ENCODE measurements at places on chromosomes 6 and 20. TPM values are rescaled to one million over a fixed set of nuclear protein-coding genes. Genes with fewer than 3 reads are reported as not detected.

The BPIFA1 gene
- total RNA-seq = not detected

The NKX2-4 gene
- total RNA-seq = not detected

DNA sequence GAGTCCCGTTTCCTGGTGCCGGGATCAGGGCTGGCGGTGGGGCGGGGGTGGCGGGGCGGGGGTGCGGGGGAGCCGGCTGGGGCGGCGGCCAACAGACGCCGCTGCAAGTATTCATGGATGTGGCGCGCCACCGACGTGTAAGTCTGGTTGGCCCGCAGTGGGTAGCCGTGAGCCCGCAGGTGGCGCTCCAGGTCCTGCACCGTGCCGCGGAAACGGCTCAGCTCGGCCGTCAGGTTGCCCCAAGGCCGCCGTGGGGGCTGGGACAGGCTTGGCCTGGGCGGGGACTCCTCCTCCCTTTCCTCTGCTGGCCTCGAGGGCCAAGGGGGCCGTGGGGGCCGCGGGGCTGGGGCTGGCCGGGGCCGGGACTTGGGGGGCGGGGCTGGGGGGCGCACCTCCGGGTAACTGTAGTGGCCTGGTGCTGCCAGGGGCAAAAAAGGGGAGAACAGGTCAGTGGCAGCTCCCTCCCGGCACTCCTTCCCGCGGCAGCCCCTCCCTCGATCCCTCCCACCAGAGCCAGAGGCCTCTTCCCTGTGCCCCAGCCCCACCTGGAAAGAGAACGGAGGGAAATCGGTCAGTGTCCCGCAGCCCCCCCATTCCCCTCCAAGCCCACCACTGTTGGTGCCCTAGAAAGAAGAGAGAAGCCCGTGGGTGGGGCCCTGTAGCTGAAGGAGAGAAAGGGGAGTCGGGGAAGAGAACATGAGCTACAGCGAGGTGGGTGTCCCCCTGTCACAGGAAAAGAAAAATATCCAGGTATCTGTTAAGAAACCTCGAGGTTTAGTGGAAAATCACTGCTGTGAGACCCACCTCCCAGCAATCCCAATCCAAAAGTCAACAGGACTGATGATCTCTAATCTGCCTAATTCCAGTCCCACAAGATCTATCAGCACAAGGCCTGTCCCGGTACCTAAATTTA is 21.3 kb downstream of the TNXB start:
- H3K4me3 ChIP-seq = no peak overlapping the region
- H3K36me3 ChIP-seq = no peaks in the 10 kb centered on the region
- peaks cover 9% of the 10 kb centered on the region for H3K4me1 ChIP-seq
- H3K27ac ChIP-seq = no peak overlapping the region

DNA sequence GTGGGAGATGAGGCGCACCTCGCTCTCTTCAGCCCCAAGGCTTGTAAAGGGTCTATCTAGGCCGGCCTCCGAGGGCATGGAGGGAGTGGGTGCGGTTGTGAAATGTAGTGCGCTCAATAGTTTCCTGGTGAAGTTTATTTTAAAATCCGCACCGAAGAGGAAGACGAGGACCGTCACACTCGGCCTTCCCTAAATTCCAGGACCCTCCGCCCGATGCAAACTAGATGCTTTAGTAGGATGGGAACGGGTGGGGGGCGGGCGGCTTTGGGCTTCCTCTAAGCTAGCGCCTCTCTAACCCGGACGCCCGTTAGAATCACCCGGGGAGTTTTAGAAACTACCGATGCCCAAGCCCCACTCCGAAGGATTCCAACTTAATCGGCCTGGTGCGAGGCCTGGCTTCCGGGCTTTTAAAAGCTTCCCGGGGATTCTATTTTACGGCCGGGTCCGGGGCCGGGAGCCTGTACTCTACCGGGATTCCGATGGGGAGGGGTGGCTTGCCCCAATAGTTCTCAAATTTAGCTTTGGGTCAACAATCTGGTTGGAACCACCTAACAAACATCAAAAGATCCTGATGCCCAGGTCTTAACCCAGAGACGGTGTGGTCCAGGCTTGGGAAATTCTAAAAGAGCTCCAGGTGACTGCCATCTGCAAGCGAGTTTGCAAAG is 548 bp upstream of the BCAS4 start:
- H3K27ac ChIP-seq = no peak overlapping the region
- H3K36me3 ChIP-seq = peaks cover 20% of the 10 kb centered on the region
- no peaks in the 10 kb centered on the region for H3K27me3 ChIP-seq
- no peak for DNase-seq
- H3K4me1 ChIP-seq = peaks cover 19% of the 10 kb centered on the region

DNA sequence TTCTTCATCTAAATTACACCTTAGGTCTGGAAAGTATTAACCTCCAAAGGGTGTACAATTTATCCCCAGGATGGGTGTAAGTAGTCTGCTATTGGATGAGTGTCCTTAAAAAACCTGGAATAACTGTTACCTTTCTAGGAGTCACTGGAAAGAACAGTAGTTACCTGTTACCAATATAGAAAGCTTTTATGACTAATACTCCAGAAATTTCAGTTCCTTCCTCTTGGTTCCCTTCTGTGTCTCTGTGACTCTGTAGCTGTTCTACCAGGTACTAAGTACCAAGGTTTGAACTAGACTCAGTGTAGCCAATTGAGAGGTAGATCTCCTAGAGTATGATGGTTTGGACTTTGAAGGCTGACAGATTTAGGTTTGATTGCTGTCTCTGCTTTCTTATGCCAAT is 47.0 kb upstream of the TBX18 start:
- H3K4me3 ChIP-seq = no peak overlapping the region
- DNase-seq = no peak
- H3K27me3 ChIP-seq = no peaks in the 10 kb centered on the region
- no peaks in the 10 kb centered on the region for H3K36me3 ChIP-seq

- H3K36me3 ChIP-seq = peaks cover 5% of the 10 kb centered on the region
- DNase-seq = peak; percentile 68
- H3K4me1 ChIP-seq = peaks cover 57% of the 10 kb centered on the region
- peak overlapping the region; percentile 67 for H3K27ac ChIP-seq
Measured at GRCh38 chr6:149846321-149846720, 17.8 kb downstream of the LRP11 start.

DNA sequence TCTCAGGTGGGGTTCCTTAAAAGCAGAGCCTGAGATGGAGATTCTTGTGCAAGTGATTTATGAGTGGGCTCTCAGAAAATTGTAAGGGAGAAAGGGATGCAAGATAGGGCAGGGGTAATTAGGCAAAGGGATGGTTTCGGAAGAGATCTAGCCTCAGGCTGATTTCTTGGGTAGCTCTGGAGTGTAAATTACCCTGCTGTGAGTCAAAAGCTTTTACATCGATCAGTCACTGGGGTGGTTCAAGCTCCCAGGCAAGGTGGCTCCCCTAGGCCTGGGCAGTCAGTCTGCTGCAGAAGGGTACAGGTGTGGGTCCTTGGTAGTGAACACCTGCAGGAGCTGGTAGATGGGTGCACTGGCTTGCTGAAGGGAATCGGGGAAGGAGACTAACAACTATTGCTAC is 11.1 kb upstream of the PM20D2 start:
- no peaks in the 10 kb centered on the region for H3K36me3 ChIP-seq
- no peak overlapping the region for H3K27ac ChIP-seq
- H3K4me3 ChIP-seq = no peak overlapping the region
- no peaks in the 10 kb centered on the region for H3K27me3 ChIP-seq
- no peak for DNase-seq

DNA sequence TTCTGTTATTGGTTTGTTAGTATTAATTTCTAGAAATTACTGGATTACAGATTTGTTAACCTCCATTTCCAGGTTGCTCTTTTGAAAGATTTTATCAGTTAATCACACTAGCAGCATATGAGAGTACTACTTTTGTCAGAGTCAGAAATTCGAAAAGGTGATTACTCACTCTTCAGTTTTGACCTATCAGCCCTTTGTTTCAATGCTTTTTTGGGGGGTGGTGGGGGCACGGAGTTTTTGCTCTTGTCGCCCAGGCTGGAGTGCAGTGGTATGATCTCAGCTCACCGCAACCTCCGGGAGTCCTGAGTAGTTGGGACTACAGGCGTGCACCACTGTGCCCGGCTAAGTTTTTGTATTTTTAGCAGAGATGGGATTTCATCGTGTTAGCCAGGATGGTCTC is 149.2 kb downstream of the JARID2 start:
- no peak for DNase-seq
- no peak overlapping the region for H3K27ac ChIP-seq
- peaks cover 7% of the 10 kb centered on the region for H3K4me1 ChIP-seq
- H3K27me3 ChIP-seq = no peaks in the 10 kb centered on the region
- peaks cover 4% of the 10 kb centered on the region for H3K36me3 ChIP-seq

DNA sequence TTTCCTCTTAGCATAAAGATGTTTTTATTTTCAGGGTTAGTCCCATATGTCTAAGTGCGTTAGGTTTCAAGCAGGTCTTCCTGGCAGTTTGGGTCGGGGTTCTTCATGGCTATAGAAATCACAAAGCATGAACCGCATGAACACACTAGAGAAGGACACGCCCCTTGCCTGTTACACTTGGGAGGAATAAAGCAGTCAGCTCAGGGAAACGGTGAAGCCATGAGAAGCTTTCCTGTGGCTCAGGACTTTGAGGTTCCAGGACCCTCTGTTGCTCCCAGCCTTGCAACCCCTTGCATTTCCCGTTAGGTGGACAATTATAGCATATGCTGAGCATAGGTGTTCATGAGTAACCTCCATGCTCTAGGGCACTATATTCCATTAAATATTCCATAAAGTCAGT is 96.7 kb downstream of the SYCP2 start:
- no peak for DNase-seq
- no peaks in the 10 kb centered on the region for H3K27me3 ChIP-seq
- peak overlapping the region; percentile 65 for H3K4me3 ChIP-seq
- no peak overlapping the region for H3K27ac ChIP-seq
- peaks cover 63% of the 10 kb centered on the region for H3K4me1 ChIP-seq

GRCh38 chr6:45997875-45998506 is 17.7 kb downstream of the CLIC5 start:
- H3K4me3 ChIP-seq = no peak overlapping the region
- H3K27me3 ChIP-seq = no peaks in the 10 kb centered on the region
- H3K4me1 ChIP-seq = no peaks in the 10 kb centered on the region
- no peak for DNase-seq
